Endothelial cell of coronary artery (primary cell): ENCODE measurements at places on chromosomes 7 and 10. TPM values are rescaled to one million over a fixed set of nuclear protein-coding genes. Genes with fewer than 3 reads are reported as not detected.

Gene IFRD1
- total RNA-seq, result 25.4 and 44.5 TPM in 2 replicates

Gene PUS7
- total RNA-seq, result 26.5 and 27.2 TPM in 2 replicates

Gene UPK3B
- 0.27 TPM in 1 of 2 replicates, not detected in the other for total RNA-seq

Gene TEX36
- not detected in 2 replicates for total RNA-seq

Gene CYP26C1
- 0.47 and 0.63 TPM in 2 replicates for total RNA-seq

Gene HTR5A
- total RNA-seq, result not detected in 2 replicates

Gene LRRC18
- total RNA-seq, result not detected in 2 replicates

Gene HYAL4
- under 0.01 TPM in 1 of 2 replicates, not detected in the other for total RNA-seq

Gene CPA5
- total RNA-seq, result not detected in 2 replicates

Gene TMEM254
- total RNA-seq, result 4.1 and 5.1 TPM in 2 replicates

Gene AKR1D1
- total RNA-seq, result not detected in 2 replicates

Gene CCDC3
- total RNA-seq, result 0.28 and 2.2 TPM in 2 replicates

Gene ADRA2A
- 0.09 and 0.18 TPM in 2 replicates for total RNA-seq
